ENCODE measurements at places on chromosomes 11 and 22.

GRCh38 chr22:38413085-38414008 lies 41.7 kb downstream of the KCNJ4 start:
- peak; percentile 97 for DNase-seq

- no peak for DNase-seq
Measured at GRCh38 chr22:35021161-35021560, 44.8 kb upstream of the ISX start.

GRCh38 chr11:8910649-8911026 lies 351 bp upstream of the AKIP1 start:
- no peak for DNase-seq

DNA sequence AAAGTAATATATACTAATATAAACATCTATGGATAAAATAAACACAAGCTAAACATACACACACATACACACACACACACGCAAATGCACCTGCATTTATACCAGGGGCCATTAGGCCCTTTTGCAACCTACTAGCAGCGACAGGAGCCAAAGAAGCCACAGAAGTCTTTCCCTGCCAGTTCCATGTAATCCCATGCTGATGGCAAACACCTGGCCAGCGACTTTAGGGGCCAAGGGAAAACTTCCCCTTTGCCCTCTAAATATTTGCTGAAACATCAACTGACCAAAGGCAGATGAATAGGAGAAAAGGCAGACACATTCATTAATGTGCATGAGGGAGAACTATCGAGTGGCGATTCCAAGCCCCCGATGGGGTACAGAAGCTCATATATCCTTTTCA lies 14.8 kb upstream of the P2RY2 start:
- DNase-seq = no peak

- no peak for DNase-seq
Measured at GRCh38 chr11:101470881-101471520, 112.8 kb downstream of the TRPC6 start.

DNA sequence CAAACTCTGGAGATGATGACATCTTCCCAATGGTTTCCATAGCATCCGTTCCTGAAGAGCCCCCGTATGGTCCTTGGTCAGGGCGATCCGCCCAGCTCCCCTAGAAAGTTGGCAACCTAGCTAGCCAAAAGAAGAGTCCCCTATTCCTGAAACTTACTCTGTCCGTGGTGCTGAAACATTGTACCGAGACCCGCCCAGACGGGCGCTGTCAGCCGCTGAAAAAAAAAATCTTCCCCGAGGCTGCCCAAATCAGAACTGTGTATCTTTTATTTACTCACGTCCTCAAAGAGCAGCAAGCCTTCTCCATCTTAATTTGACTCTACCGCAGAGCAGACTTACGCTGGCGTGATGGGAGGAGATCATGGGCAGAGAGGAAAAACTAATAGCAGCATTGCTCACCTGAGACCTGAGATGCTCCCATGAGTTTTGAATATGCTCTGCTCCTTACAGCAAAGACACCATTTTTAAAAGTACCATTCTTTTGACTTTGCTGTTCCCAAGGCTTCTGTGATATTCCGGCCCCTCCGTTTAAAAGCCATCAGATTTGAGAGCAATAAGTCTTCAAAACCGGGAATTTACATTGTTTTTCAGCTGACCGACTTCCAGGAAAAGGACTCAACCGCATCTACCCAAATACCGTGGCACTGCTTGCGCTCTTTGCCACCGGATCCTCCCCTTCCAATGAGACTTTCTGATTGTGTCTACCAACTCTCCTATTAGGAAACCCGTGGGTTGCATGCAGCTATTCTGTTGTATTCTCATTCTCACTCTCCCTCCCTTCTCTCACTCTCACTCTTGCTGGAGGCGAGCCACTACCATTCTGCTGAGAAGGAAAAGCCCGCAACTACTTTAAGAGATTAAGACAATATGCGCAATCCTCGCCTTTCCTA lies at the start of gene SLC17A6:
Gene SLC17A6 (plus strand): TSS at position 786 of the 890 bp plus-strand sequence. CDS start 153 bp downstream, outside the sequence.
- DNase-seq = peak; percentile 53

GRCh38 chr11:7894251-7894650 lies 36.8 kb downstream of the OR10A6 start:
- DNase-seq = no peak

GRCh38 chr11:117083011-117083935 lies 15.0 kb downstream of the SIK3 start:
- no peak for DNase-seq

- DNase-seq = no peak
Measured at GRCh38 chr11:46612326-46612725, 4.7 kb downstream of the HARBI1 start.

DNA sequence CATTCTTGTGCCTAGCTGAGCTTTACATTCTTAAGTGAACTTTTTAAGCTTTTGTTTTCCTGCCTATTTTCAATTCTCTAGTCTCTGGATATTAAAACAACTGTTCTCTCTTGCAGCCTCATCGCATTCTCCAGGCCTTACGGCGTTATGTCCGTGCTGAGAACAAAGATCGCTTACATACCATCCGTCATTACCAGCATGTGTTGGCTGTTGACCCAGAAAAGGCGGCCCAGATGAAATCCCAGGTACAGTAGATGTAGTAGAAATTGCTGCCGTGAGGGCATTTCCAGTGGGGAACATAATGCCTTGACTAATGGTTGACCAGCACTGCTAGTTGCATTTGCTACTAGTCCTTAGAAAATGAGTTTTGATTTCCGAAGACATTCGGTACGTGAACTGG lies 29.7 kb upstream of the ST14 start:
- no peak for DNase-seq

GRCh38 chr11:79404325-79404724 lies 36.5 kb downstream of the TENM4 start:
- no peak for DNase-seq

DNA sequence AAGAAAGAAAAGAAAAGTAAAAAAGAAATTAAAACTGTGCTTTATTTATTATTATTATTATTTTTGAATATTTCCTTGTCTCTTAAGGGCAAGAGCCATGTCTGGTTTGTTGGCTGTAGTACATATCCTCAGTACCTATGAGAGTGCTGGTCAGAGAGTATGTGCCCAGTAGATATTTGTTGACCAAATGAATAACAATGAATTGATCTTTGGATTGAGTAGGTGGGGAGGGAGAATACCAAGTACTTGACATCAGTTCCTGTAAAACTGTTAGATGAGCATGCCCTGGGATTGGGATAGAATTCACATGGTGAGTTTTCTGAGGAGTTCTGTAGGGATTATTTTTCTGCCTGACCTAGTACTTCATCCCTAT lies 11.4 kb downstream of the STIM1 start:
- DNase-seq = no peak

DNA sequence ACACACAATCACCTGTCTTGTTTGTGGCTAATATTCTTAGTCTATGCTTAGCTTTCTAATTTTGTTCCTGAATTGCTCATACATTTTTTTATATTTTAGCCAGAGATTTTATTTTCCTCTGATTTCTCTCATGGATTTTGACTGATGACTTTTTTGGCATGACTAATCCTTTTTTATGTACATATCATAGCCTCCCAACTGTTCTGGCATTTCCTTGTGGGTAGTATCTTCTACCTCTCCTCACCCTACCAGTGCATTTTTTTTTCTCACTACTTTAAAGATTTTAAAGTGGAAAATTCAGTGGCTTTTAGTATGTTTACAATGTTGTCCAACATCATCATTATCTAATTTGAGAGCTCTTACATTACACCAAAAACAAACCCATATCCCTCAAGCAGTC lies 84.4 kb upstream of the TENM4 start:
- no peak for DNase-seq

- DNase-seq = no peak
Measured at GRCh38 chr22:31278626-31279326, 13.5 kb downstream of the PIK3IP1 start.

DNA sequence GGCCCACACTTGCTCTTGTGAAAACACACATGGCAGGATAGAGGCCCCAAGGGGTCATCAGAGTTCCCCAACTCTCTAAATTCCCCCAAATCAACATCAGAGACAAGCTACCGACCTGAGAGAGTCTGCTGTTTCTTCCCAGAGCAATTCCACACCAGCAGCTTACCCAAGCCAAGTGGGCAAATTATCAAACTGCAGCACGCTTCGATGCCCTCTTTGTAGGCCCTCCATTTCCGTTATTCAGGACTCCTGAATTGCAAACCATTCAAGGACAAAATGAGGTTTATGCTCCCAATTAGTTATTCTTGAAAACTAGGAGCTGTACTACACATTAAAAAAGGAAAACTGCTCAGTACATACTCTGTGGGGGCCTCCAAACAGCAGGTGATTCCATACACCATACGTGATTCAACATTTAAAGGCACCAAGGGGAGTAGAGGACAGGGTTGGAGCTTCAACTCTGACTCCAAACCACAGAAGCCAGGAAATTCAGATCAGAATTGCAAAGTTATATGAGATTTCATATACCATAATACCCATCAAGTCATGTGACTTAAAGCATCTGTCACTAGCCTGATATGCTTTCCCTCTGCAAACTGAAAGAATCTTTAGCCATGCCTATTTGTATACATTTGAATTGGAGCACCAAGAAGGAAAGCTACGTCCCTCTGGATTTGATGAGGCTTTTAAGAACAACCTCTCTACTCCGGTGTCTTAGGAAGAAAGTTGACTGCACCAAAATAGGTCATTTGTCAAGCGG lies 234.8 kb downstream of the CADM1 start:
- DNase-seq = no peak

DNA sequence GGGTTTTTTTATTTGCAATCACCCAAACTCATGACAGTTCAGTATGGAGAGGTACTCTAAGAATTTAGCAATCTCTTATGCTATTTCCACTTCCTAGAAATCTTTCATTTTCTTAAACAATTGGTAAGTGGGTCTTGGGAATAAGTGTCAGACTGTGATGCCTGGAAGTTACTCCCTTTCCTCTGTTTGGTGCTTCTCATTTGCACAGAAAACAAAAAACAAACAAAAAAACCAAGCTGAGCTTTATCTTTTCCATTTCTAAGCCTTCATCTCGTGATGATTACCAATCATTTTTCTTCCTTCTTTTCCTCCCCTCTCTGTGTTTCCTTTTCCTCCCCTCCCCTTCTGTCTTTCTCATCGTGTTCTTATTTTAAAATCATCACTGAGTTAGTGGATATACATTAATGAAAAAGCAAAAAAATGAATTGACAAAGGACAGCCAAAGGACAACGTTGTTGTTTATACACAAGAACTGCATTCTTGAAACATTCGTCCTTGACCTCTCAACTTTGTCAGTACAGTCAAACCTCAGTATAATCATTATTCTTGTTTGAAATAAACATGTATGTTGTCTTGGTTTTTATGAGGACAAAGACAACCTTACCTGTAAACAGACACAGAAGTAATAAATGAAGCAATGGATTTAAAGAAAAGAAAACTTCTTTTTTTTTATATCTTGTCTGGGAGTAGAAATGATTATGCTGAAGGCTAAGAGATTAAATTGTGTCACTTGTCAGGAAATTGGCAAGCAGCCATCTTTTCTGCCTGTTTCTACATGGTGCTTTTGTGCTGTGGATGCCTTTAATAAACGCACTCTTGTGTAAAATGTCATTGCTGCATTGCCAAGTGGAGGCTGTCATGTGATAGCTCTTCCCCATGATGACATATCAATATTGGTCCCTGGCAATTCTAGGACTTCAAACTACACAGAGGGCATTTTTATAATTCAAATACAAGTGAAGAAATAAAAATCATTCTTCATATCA lies 803.2 kb upstream of the CCDC90B start:
- peak; percentile 4 for DNase-seq

DNA sequence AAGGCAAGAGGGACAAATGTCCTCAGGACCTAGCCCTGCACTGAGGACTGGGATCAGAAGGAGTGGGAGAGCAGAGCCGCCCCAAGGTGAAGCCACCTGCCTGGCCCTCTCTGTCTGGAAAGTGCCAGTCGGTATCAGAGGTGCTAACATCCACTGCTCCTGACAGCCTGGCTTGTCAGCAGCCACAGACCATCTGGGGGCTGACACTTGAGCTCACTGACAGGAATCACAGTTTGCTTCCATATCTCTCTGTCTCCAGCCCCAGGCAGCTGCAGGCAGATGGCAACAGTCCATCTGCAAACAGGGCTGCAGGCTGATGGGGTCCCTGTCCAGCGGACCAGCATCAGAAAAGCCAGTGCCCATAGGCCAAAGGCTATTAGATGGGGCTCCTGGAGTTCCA lies 5.5 kb downstream of the OPCML start:
- DNase-seq = no peak

DNA sequence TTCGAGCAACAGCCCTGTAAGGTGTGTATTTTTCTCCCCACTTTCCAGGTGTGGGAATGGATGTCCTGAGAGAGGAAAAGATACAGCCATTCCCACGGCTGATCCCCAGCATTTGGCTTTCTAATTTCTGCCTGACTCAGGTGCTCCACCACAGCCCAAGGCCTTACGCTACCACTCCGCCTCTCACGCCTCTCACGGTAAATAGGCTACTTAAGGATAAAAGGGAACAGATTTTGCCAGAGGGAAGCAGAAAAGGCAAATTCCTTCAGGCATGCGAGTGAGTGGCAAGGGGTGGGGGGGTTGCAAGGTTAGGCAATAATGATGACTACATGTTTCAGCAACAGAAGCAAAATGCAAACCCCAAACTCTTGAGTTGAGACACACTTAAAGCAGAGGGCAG lies 9.2 kb downstream of the PVALB start:
- no peak for DNase-seq

DNA sequence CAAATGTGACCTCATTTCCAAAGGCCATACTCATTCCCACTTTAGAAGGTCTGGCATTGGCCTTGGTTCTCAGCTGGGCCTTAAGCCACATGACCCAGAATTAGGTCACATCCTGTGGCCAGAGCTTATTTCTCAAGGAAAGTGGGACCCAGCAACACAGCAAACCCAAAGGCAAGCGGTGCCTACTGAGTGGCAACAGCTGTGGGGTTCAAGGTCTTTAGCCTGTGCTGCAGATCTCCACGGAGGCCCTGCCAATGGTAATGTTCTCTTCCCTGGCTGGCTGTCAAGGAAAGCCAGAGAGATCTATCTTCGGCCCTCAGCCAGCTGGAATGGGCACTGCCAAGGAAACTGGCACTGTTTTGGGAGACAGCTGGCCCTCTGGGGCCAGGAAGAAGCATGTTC lies 41.5 kb upstream of the TP53I11 start:
- DNase-seq = no peak

DNA sequence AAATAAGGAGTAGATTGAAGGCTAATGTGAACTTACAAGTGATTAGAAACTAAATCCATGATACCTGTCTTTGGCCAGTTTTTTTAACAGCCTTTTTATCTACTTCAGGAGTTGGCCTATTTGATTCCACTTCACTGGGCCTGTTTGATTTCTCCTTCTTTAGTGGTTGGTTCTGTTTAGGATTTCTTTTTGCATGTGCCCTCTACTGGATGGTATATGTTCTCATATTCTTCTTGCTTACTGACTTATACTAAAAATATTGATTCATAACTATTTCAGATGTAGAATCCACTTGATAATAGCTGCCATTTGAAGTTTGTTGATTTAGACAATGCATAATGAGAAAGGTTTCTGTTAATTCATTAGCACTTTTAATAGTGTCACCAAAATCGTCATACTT lies 53.9 kb downstream of the USP47 start:
- no peak for DNase-seq

All from RPMI8226 (cell line).